Panc1 (cell line): ENCODE measurements at places on chromosomes 7 and 10.
A peak's percentile ranks its signal among the peaks of the same experiment; 100 is the strongest.

DNA sequence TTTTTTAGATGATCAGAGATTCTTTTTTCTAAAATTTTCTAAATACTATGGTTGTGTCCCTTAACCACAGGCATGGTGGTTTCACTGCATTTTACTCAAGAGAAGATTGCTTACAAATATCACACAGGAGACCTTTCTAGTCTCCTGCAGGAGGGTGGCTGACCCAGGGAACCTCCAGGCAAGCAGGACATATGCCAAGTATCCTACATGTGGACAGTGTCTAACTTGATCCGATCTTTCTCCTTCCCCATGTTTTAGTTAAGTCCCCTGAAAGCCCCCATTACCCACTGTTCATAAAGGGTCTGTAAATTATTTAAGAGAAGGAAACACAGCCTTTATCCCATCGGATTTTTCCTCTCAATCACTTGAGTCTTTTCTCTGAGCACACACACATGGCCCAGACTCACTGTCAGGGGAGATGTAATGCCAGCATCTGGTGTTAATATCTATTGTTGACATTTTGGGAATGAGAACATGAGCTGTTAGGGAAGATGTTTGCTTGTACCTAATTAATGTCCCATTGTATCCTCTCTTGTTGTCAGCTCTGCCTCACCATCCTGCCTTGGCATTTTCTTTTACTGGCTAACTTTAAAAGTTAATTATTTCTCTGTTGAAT, 755.2 kb downstream of the AUTS2 start:
- no peak for DNase-seq

GRCh38 chr7:78642751-78643150, 810.7 kb downstream of the MAGI2 start:
- no peak for DNase-seq

- no peak for DNase-seq
These were observed 319.7 kb upstream of the POM121L12 start for GRCh38 chr7:52715701-52716100.

GRCh38 chr10:47406870-47407691, 23.0 kb upstream of the ZNF488 start:
- peak; percentile 81 for DNase-seq

DNA sequence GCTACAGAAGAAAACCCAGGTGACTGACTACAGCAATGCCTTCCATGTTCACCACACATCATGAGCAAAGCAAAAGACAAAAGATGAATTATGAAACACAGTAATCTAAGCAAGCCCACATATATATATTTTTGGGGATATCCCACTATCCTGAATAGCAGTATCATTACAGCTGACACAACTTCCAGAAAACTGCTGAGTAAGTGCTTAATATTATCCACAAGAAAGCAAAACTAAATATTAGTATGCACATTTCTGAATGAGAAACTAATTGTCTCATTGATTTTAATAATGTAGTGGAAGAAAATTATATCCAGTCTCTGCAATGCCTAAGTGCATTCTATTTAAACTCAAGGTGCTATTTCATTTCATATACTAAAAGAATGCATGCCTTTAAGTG, 14.5 kb upstream of the SLC35G1 start:
- DNase-seq = no peak

- no peak for DNase-seq
These were observed 51.3 kb upstream of the MAGI2 start for GRCh38 chr7:79504607-79505389.

GRCh38 chr10:20185116-20185515, 368.9 kb downstream of the PLXDC2 start:
- DNase-seq = no peak

- no peak for DNase-seq
These were observed 39.9 kb upstream of the CC2D2B start for GRCh38 chr10:95867866-95868265.

GRCh38 chr10:11759347-11759746, 17.2 kb downstream of the ECHDC3 start:
- no peak for DNase-seq
